Stimulated activated CD8-positive, alpha-beta memory T cell treated with anti-CD3 and anti-CD28 coated beads, Interleukin-4, amount 100 ng/mL, for 1 hour (primary cell): ENCODE measurements at places on chromosomes 7 and 10.

DNA sequence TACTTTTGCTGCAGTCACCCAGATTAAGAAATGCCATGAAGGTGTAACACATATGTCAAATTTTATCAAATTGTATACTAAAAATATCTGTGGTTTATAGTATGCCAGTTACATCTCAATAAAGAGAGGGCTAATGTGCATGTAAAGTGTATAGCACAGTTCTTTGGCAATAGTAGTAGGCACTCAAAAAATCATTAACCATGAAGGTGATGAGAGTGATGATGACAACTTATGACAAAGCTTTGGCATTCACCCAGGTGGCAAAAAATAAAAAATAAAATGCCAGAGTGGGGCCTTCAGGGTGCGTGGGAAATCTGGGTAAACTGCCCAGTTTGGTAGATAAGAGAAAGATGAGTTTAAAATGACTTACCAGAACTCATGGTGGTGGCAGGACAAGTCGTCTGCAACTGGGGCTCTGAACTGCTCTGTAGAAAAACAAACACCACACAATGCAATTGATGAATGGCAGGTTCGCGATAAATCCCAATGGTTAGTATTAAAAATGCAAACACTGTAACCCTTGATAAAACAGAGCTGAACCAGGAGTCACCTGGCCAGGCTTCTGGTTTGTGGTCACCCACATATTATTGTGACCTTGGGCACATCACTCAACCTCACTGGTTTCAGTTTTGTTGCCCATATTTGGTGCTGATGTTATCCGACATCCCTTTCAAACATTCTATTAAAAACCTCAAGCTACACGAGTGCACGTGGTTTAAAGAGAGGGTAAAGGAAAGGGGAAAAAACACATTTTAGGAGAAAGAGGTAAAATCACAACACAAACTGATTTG, 120.2 kb downstream of the SORBS1 start:
- DNase-seq: no peak

DNA sequence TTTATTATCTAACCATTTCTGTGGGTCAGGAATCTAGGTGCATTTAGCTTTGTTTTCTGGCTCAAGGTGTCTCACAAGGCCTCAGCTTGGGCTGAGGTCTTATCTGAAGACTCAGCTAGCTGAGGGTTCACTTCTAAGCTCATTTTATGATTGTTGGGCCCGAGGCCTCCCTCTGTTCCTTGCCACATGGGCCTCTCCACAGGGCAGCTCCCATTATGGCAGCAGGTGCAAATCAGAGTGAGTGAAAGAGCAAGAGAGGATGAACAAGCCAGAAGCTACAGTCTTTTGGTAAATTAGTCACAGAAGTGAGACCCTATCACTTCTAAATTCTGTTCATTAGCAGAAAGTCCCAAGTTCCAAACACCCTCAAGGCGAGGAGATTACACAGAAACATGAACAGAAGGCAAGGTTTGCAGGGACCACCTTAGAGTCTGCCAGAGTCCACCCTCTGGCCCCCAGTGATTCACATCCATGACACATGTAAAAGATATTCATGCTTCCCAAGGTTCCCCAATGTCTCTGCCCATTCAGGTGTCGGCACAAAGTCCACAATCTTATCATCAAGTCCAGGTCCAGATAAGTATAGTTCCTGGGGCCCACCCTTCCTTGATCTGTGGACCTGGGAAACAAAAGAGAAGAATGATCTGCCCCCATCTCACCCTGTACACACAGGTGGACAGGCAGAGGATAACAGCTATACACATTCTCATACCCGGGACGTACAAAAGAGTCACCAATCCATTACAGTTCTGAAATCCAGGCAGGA, 23.7 kb downstream of the FIGNL1 start:
- DNase-seq: no peak

GRCh38 chr7:106463851-106464611, 179.2 kb upstream of the NAMPT start:
- DNase-seq: no peak

- no peak for DNase-seq
These were observed 52.9 kb upstream of the PCDH15 start for GRCh38 chr10:54853883-54854282.

GRCh38 chr7:77306231-77307067, 106.8 kb upstream of the FGL2 start:
- DNase-seq: no peak

DNA sequence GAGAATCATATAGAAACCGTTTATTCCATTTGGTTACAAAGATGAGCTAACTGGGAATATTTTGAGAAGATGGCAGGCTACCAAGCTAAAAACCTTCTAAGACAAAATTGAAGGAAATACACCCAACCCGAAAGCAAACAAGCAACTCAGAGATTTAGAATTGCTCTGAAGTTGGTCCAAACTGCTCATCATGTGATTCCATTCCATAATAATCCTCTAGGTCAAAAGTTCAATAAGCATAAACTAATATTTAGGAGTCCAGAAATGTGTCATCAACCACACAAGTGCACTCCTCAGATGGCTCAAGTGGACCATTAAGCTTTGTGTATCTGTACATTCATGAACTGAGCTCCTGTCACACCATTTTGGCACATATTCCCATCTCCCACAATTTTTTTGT, 28.7 kb downstream of the DGKI start:
- no peak for DNase-seq

GRCh38 chr10:71740069-71740653, 20.6 kb upstream of the C10orf105 start:
- DNase-seq: no peak

DNA sequence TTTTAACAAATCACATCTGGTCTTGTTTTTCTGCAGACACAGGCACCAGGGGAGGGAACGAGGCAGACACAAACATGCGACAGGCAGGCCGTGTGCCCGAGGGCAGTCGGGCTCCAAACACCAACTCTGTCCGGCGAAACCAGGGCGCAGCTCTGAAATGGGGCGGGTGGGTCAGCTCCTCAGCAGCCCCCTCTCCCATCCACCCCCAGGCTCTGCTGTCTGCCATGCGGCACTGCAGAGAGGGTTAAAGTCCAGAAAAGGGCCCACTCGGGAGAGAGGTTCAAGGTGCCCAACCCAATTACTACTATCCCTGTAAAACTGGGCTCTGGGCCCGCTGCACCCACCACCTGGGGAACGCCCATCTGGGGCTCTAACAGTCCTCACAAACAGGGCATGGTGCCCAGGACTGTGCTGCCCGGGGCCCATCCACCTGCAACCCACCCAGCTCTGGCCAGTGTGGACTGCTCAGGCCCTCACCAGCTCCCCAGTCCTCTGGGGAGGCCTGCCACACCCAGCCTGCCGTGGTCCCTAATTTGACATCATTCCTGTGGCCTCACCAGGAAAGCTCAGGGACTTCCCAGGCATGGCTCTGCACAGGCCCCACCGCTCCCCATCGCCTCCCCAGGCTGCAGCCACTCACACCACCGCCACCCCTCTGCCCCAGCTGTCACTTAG, 18.7 kb downstream of the YKT6 start:
- DNase-seq: no peak

DNA sequence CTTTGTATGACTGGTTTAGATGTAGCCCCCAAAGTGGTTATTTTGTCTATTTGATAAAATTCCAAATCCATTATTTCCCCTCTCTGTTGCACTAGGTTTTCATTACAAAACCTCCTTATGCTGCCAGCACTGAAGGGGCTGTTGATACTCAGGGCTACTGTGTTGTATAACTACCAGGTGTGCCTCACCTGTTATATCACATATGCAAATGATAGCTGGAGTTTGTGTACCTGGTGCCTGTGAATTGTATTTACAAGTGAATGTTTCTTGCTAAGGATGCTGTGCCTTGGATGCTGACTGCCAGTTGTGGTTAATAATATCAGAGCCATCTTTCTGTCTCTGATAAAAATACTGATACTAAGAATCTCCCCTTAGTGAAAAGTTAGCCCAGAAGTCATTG, 84.8 kb upstream of the CCDC6 start:
- DNase-seq: no peak

GRCh38 chr10:90993340-90993739, 72.5 kb upstream of the ANKRD1 start:
- no peak for DNase-seq
